ENCODE measurements at places on chromosomes 5 and 9.

DNA sequence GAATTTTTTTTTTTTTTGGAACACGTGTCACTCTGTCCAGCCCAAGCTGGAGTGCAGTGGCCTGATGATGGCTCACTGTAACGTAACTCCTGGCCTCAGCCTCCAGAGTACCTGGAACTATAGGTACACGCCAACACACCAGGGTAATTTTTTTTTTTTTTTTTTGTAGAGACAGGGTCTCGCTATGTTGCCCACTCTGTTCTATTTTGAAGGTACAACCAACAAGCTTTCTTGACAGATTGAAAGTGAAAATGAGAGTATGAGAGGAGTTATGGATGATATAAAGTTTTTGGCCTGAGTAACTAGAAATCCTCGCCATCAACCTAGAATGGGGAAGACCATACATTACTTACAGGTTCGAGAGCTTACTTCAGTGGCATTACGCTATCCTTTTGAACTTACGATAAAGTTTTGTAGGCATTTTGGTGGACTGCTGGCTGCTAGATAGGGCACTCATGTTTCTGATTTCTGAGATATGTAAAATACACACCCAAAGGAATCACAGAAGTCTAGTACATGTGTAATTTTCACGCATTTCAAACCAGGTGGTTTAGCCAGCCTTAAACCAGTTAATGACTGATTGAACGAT lies 806 bp upstream of the CDC42SE2 start:
- DNase-seq, result peak; percentile 13

DNA sequence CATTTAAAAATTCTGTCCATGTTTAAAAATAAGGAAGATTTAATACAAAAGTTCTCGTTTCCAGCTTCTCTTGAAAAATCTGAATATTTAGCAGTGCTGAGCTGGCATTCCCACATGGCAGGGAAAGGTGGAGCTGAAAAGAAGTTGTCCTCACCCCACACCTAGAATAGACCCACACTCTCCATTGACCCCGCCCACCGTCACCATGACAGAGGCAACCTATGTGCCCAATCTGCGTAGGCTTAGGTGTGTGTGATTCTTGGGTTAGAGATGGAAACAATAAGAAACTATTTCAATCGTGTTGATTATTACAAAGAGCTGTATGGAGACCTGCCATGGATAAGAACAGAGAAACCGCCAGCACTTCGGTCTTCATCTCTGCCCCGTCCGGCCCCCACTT lies 8.9 kb upstream of the STK32A start:
- no peak for DNase-seq

DNA sequence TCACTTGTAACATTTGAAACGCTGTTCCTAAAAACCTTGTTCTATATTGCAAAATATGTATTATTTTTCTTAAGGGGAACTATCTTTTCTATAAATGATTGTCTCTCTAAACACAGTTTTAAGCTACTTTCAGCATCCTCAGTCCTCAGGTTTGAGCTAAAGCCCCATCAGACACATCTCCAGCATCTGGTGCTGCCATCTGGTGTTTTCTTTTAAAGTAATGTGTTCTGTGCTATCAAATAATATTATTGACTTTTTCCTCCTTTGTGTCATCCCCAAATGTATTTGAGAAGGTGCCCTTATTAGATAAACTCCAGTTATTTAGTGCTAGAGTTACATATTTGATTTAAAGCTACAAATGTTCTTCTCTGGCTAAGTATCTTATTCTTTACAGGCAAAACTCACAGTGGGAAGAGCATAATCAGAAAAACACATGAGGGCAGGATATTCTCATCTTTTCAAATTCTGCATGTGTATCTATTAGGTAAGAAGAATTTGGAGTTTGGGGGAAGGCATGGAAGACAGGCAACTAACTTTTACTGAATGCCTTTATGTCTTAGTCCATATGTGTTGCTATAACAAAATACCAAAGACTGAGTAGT lies 27.5 kb downstream of the ZNF474 start:
- DNase-seq, result peak; percentile 69

GRCh38 chr5:135468541-135468940 lies 16.4 kb upstream of the TIFAB start:
- no peak for DNase-seq

- DNase-seq, result no peak
Measured at GRCh38 chr5:34580983-34581382, 75.1 kb upstream of the RAI14 start.

DNA sequence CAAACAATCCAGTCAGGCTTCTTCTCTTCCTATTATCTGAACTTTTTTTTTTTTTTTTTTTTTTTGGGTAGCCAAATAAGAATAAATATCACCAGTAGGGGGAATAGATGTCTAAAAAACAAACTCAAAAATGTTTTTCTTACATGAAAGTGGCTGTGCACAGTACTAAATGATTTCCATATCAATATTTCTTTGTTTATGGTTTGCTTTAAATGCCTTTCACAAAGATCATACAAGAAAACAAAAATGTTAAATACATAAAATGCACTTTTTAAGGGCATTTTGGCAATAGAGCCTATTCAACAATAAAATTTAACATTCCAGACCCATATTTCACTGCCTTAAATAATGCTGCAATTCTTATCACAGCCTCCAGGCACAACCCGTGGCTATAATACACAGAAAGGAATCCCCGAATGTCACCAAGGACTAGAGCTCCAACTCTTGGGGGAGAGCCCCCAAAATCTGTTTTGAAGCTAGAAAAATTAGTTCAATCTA lies 91.1 kb upstream of the TBCA start:
- DNase-seq, result peak; percentile 12

DNA sequence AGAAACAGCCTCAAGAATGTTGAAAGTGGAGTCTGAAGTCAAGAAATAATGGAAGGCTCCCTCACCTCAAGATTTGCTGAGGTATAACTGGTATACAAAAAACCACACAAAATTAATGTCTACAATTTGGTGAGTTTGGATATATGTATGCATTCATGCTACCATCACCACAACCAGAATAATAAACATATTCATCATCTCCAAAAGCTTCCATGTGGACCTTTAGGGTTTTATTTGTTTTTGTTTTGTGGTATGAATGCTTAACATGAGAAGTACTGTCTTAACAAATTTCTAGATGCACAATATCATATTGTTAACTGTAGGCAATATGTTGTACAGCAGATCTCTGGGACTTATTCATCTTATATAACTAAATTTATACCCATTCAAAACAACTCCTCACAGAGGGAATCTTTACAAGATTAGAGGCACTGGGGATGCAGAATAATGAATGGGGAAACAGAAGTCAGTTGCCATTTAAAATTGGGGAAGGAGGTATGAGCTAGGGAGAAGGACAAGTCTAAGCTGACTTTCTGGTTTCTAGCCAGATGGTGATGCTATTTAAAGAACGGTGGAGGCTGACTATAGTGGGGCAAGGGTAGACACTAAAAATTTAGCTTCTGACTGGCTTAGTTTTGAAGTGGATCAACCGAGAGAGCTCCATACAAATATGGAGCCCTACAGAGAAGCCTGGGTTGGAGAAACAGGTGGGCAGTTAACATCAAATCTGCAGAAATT lies 213.9 kb downstream of the BNC2 start:
- no peak for DNase-seq

- DNase-seq, result no peak
Measured at GRCh38 chr5:132895719-132896305, 22.3 kb downstream of the LEAP2 start.

GRCh38 chr9:38288502-38288901 lies 104.0 kb upstream of the ALDH1B1 start:
- DNase-seq, result no peak

DNA sequence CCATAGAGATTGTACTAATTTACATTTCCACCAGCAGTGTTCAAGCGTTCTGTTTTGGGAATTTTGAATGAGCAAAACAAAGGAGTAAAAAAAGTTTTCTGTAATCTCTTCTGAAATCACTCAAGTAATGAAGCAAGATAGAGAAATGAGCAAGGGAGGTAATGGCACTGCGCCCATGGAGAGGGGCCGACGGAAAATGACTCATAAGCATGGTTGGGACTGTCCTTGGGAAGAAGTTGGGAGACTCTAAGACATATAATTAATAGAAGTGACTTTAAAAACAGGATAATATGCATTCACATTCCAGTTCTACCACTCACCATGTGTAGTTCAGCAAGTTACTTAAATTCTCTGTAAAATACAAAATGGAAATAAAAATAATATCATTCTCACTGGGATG lies 62.5 kb upstream of the C5orf46 start:
- no peak for DNase-seq

GRCh38 chr5:172283020-172283861 lies at the start of gene UBTD2:
TSS of gene UBTD2 (minus strand) at chr5:172283764. CDS start at chr5:172283665, 99 bp downstream.
- peak; percentile 66 for DNase-seq

- DNase-seq, result no peak
Measured at GRCh38 chr9:6090277-6091210, 75.1 kb upstream of the RANBP6 start.

- no peak for DNase-seq
Measured at GRCh38 chr9:114313186-114313585, 9.7 kb upstream of the ORM1 start.

DNA sequence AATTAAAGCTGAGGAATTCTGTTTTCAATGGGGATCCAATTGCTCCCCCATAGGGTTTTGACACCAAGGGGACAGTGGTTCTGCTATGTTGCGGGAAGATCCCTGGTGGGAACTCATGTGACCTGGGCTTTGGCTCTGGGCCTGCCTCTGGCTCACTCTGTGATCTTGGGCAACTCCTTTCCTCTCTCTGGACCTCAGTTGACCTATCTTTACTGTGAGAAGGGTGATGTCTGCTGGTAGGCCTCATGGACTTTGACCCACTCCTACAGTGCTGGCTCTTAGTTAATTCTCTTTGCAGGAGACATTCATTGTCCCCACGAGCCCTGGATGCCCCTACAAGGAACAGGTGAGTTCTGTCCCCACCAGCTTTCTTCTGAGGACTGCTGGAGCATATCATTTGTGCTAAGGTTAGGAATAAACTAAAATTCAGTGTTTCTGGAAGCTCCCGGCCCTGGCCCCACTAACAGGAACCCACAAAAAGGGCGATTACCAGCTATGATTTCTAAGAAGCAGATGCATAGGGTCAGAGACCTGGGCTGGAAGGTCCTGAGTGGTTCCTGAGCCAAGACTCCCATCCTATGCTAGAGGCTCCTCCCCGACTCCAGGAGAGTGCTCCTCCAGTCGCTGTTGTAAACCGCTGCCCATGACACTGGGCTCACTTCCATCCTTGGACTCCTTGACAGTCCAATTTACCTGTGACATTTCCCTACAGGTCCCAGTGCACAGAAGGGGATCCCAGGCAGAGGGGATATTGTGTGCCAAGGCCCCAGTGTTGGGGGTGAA lies 218.3 kb downstream of the PAX5 start:
- DNase-seq, result no peak

GRCh38 chr5:39452846-39453245 lies 28.1 kb upstream of the DAB2 start:
- DNase-seq, result no peak

- no peak for DNase-seq
Measured at GRCh38 chr9:117465706-117466105, 50.8 kb upstream of the ASTN2 start.

DNA sequence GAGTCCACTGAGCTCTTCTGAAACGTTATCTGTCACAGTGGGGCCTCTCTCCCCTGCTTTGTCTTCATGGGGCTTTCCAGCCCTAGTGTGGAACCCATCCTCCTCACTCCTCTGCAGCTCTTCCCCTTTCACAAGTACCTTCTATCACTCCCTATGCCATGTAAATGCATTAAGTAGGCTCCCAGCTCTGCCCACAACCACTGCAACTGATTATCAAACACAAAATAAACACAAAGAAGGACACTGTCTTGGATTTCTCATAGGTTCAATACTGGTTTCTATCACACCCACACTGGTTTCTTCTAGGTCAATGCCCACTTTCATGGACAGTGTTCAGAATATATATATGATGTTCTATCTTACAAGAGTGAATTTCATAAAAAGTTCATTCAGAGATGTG lies 139.4 kb downstream of the GNAQ start:
- DNase-seq, result no peak

Measured in HFFc6 (cell line).